ENCODE measurements at places on chromosomes 3 and 15.
A peak's percentile ranks its signal among the peaks of the same experiment; 100 is the strongest.

DNA sequence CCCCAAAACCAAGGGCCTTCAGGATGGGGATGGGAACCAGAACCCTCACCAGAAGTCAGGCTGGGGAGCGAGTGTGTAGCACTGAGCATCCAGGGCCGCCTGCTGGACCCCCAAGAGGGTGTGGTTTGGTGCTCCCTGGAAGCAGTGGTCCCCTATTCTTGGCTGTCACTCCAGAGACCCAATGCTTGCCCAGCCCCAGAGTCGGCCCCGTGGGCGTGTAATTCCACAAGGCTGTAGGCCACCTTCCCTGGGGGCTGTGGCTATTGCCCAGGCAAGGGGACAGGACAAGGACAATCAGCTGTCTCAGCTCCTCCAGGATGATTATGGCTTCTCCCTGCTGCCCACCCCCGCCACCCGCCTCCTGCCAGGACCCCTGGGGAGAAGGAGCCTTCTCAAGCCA lies 14.5 kb downstream of the IGDCC3 start:
- no peak for ATAC-seq

GRCh38 chr15:91075739-91076138 lies 24.3 kb upstream of the SV2B start:
- ATAC-seq, result peak; percentile 6

GRCh38 chr3:169948559-169949448 lies 17.8 kb upstream of the SEC62 start:
- ATAC-seq, result no peak

GRCh38 chr3:139672884-139673283 lies 4.9 kb downstream of the NMNAT3 start:
- no peak for ATAC-seq

DNA sequence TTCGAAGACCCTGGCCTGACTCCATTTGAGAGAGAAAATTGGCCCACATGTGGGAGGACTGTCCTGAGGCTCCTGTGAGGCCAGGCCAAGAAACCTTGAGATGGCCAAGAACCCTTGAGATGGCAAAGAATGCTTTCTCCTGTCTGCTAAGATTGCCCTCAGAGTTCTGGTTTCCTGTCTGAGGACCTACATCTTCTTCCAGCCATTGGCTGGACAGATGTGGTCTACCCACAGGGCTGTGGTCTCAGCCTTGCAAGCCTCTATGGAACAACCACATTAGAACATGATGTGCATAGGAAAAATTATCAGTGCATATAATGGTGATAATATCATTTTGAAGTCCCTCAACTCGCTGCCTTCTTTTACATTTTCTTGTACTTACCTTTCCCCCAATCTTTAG lies 10.8 kb upstream of the RASA2 start:
- no peak for ATAC-seq

DNA sequence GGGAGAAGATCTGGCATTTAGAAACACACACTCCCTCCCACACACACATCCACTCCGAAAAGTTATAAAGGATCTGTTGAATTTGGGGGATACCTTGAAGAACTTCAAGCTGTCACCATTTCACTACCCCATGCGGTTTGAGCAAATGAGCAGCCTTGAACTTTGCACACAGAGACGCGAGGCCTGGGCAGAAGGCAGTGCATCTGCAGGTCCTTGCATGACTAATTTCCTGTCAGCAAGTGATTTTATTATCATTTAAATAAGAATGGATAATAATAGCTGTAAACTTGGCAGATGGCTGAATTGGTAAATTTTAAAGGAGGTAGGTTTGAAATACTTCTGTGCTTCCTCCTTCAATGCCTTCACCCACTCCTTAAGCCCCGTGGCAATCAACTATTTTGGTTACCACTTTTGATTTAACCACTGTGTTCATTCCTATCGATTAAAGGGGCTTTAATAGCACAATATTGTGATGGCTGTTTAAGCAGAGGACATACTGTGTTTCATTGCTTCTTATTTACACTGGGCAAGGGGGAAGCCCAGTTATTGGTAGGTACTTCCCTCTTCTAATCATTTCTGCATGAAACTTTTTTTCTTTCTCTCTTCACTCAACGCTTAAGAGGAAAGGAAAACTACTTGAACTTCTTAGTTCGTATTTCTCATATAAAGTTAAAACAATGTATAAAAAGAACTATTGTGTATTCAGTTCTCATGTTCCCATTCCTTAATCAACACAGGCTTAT lies 108.1 kb downstream of the ROBO2 start:
- ATAC-seq, result peak; percentile 11

DNA sequence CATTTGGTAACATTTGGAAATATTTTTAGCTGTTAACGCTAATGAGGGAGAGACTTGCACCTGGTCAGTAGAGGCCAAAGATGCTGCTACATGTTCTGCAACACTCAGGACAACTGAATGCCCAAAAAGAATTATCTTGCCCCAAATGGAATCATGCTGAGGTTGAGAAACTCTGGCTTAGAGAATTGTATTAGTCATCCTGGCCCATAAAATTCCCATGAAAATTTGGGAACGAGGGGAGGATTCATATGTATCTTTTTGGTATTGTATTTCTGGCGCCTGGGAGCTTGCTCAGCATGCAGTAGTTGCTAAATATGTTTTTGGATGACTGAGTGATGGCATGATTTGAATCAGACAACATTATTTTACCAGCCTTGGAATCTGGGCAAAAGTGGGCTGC lies 59.9 kb downstream of the CHL1 start:
- no peak for ATAC-seq

DNA sequence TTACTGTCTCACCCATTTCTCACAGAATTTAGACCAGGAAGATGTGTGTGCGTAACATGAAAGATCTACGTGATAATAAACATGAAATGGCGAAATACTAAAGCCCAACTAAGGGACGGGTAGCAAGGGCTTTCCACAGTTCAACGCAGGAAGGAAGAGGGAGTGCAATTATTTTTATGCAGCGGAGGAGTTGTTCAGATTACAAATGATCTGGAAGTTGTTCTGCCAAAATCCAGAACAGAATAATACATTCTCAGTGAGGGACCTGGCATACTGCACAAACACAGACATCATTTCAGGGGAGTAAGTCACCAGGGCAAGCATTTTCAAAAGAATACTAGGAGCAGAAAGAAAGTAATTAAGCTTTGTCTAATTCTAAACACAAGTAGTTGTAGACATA lies 133.6 kb upstream of the RAP2B start:
- ATAC-seq, result no peak

DNA sequence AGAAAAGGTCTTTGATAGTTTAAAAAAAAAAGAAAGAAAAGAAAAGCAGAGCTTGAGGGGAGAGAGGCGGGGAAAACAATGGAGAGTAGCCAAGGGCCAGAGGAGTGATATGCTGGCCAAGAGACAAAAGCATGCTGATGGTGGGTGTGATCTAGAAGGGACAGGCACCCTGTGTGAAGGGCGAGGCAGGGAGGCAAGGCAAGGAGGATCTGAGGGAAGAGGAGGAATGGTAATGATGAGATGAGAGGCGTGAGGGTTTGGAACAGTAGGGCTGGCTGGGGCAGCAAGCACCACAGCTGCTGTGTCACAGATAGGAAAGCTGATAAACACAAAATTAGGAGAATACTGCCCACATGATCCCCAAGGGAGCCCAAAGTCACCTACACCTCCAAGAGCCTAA lies 65.5 kb downstream of the LARS2 start:
- ATAC-seq, result no peak

DNA sequence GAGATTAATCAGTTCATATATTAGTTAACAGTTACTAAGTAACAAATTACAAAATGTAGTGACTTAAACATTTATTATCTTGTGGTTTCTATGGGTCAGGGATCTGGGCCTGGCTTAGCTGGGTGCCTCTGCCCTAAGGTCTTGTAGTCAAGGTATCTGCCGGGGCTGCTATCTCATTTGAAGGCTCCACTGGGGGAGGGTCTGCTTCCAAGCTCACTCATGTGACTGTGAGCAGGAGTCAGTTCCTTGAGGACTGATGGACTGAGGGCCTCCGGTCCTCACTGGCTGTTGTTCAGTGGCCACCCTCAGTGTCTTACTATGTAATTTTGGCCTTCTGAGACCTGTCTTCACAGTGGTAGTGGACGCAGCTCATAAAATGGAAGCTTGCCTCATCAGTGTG lies 135.9 kb upstream of the PLXNA1 start:
- no peak for ATAC-seq

- ATAC-seq, result no peak
Measured at GRCh38 chr3:4461468-4462090, 5.5 kb downstream of the SUMF1 start.

Data from motor neuron (in vitro differentiated cells).